ENCODE measurements at places on chromosomes 12 and 14. TPM values are rescaled to one million over a fixed set of nuclear protein-coding genes. Genes with fewer than 3 reads are reported as not detected.

DNA sequence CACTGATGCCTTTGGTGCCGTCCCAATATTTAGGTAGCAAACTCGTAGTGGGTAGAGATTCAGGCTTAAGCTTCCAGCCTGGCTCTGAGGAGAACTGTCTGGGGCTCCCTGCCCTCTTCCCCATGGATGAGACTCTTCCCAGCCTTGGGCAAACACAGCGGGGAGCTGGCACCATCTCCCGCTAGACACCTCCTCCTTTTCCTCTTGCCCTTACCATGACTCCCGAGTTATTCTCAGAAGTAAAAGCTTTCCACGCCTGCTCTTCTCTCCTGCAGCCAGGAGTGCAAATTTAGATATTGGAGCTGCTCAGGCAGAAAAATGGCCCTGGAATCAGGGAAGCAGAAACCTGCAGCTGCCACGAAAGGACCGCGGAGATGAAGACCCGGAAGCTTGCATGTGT lies 45.6 kb upstream of the RBM19 start:
- H3K36me3 ChIP-seq = no peaks in the 10 kb centered on the region
- no peak overlapping the region for H3K27ac ChIP-seq
- H3K4me3 ChIP-seq = no peak overlapping the region
- H3K27me3 ChIP-seq = peaks cover 8% of the 10 kb centered on the region
- no peak for DNase-seq
- no peaks in the 10 kb centered on the region for H3K4me1 ChIP-seq

- DNase-seq = peak; percentile 62
- H3K4me3 ChIP-seq = peak within 1 kb of the TSS; percentile 77
- H3K4me1 ChIP-seq = peaks cover 81% of the 10 kb centered on the region
- peak within 1 kb of the TSS; percentile 87 for H3K27ac ChIP-seq
- H3K27me3 ChIP-seq = no peaks in the 10 kb centered on the region
Measured at GRCh38 chr14:24310646-24311604, at the start of gene LTB4R. TSS of gene LTB4R (plus strand) at chr14:24311502. CDS start at chr14:24315652, 4,150 bp downstream.

DNA sequence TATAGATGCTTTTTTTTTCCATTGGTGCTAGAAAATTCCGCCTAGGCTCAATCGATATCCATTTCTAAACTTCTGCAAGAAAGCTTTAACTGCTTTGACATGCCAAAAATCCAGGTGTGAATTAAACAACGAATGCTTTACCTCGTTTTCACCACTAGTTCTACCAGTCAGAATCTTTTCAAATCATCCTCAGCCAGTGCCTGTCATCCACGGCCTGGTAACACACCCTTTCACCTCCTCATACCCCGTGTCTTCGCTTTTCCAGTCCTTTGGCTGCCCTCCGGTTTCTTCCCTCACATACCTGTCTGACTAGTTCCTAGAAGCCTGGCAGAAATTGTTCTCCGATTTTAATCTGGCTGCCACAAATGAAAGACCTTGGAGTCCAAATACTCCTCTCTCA lies 1.4 kb upstream of the PHC1 start:
- H3K36me3 ChIP-seq = no peaks in the 10 kb centered on the region
- H3K27ac ChIP-seq = no peak overlapping the region
- H3K27me3 ChIP-seq = peaks cover 2% of the 10 kb centered on the region
- peak; percentile 18 for DNase-seq

GRCh38 chr14:22549981-22550673 lies 38.9 kb downstream of the DAD1 start:
- peak; percentile 71 for DNase-seq
- H3K27me3 ChIP-seq = no peaks in the 10 kb centered on the region
- peak overlapping the region; percentile 68 for H3K4me3 ChIP-seq
- peak overlapping the region; percentile 94 for H3K27ac ChIP-seq
- peaks cover 92% of the 10 kb centered on the region for H3K4me1 ChIP-seq

DNA sequence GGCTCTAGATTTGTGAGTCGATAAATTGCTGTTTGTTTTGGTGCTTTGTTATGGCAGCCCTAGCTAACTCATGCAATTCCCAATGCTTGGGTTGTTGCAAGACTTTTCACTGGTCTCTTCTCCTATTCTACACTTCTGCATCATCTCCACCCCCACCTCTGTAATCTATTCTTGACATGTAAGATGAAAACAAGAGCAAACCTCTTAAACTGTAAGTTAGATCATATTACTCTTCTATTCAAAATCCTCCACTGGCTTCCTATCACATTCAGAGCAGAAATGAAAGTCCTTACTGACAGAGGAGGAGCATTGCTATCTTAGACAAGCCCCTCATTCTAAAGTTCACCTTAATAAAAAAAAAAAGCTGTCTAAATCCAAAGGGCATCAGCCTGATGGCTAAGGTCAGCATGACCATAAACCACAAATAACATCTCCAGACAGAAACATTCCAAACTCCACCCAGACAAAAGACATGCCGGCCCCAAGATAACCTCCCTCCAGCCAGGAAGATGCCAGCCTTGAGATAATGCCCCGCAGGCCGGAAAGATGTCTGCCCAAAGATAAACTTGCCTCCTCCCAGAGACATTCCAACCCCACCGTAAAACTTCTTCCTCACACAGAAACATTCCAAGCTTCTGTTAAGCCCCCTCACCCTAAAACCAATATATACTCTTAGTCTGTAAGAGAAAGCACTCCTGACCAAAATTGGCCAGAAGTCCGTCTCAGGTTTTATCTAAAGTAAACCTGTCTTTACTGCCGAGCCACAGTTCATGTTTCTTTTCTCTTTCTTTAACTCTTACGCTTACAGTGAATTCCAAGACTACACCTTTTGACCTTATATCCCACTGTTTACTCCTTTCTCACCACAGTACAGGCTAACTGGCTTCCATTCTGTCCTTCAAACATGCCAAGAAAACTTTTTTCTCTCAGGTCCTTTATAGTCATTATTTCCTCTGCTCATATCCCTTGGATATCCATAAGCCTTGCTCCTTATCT lies 308.9 kb downstream of the KCNH5 start:
- no peaks in the 10 kb centered on the region for H3K4me1 ChIP-seq
- H3K36me3 ChIP-seq = no peaks in the 10 kb centered on the region
- DNase-seq = no peak
- no peaks in the 10 kb centered on the region for H3K27me3 ChIP-seq
- no peak overlapping the region for H3K27ac ChIP-seq

The YLPM1 gene
- 72.4 TPM for total RNA-seq

GRCh38 chr14:28773861-28774691 lies 7.5 kb downstream of the FOXG1 start:
- DNase-seq = no peak
- H3K4me3 ChIP-seq = no peak overlapping the region
- H3K27ac ChIP-seq = peak overlapping the region; percentile 46
- no peaks in the 10 kb centered on the region for H3K36me3 ChIP-seq

The CHFR gene
- total RNA-seq = 88.9 TPM

DNA sequence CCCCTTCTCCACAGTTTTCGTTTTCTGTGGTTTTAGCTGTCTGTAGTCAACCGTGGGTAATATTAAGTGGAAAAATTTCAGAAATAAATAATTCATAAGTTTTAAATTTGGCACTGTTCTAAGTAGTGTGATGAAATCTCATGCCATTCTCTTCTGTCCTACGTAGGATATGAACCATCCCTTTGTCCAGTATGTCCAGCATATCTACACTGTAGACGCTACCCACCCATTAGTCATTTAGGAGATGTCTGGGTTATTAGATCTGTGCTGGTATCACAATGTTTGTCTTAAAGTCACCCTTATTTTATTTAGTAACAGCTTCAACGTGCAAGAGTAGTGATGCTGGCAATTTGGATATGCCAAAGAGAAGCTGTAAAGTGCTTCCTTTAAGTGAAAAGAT lies 44.7 kb downstream of the ATF7IP start:
- H3K4me1 ChIP-seq = peaks cover 56% of the 10 kb centered on the region
- H3K27ac ChIP-seq = no peak overlapping the region
- DNase-seq = no peak
- peaks cover 64% of the 10 kb centered on the region for H3K36me3 ChIP-seq

DNA sequence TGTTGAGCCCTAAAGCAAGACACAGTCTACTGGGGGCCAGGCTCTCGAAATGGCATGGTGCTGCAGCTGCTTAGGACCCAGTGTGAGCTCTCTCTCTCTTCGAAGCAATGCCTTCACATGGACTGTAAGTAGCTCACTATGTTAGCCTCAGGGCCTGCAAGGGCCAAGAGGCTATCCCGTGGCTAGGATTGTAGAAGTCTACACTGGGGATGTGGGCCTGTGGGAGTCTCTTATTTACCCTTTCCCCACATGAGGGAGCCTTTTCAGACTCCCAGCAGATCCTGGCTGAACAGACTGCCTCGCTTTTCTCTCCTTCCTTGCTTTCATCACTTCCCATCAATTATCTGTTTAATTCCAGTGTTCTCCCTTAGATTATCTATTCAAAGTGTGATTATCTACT lies 101.4 kb downstream of the GPR65 start:
- H3K27ac ChIP-seq = no peak overlapping the region
- H3K36me3 ChIP-seq = no peaks in the 10 kb centered on the region
- H3K4me1 ChIP-seq = no peaks in the 10 kb centered on the region
- no peak for DNase-seq

DNA sequence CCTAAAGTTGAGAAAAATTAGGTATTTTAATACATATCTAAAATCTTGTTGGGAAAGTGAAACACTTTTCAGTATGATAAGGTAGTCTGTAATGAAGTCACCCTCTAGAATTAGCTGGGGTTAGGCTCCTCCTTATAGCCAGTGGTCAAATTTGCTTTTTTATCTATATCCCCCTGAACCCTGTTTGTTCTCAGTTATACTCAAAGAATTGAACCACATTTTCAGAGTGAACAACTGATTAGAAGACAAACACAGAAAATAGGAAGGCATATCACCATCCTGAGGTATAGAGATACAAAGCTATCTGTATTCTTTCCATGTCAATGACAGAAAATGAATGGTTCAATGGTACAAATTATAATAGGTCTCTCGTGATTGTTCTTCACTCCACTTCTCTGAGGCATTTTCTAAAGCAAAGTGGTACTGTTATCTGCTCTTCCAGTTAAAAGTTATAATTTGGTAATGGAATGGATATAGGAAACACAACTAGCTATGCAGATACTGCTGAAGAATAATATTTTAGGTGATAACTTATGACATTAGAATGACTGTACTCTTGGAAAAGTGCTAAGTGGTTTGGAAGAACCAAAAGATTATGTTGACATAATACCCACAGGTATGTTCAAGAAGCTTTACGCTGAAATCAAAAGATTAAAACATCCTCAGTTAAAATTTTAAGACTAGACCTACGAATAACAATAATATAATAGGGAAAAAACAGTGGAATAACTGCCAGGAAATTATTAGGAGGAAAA lies 27.6 kb downstream of the WASHC3 start:
- no peak overlapping the region for H3K4me3 ChIP-seq
- H3K36me3 ChIP-seq = peaks cover 46% of the 10 kb centered on the region
- H3K4me1 ChIP-seq = no peaks in the 10 kb centered on the region
- no peak for DNase-seq

- H3K4me3 ChIP-seq = no peak overlapping the region
- H3K27ac ChIP-seq = no peak overlapping the region
- H3K27me3 ChIP-seq = no peaks in the 10 kb centered on the region
- H3K36me3 ChIP-seq = peaks cover 8% of the 10 kb centered on the region
Measured at GRCh38 chr12:26425587-26426260, 230.4 kb downstream of the SSPN start.

The TAS2R50 gene
- 0.60 TPM for total RNA-seq

The PLD4 gene
- total RNA-seq = not detected

DNA sequence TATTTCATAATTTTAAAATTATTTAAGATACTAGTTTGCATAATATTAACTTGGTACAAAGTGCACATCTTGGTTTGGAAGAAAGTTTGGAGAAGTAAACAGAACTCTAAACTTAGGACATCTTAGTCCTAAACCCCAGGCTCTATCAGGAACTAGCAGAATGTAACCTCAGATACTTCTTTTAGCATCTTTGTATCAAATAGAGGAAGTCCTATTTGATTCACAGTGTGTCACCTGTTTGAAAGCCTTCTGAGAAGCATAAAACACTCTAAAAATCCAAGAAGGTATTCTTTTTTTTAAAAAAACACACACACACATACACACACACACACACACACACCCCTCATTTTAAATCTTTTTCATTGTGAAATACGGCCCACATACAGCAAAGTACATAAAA lies 12.0 kb upstream of the RNU6-7 start:
- DNase-seq = no peak
- H3K27ac ChIP-seq = no peak overlapping the region
- H3K4me3 ChIP-seq = no peak overlapping the region
- no peaks in the 10 kb centered on the region for H3K27me3 ChIP-seq
- H3K36me3 ChIP-seq = peaks cover 3% of the 10 kb centered on the region
- H3K4me1 ChIP-seq = peaks cover 7% of the 10 kb centered on the region

- no peak overlapping the region for H3K27ac ChIP-seq
- H3K27me3 ChIP-seq = peaks cover 18% of the 10 kb centered on the region
- H3K4me1 ChIP-seq = no peaks in the 10 kb centered on the region
Measured at GRCh38 chr12:125202421-125202820, 137.2 kb downstream of the AACS start.

The FGF6 gene
- not detected for total RNA-seq

- H3K27ac ChIP-seq = peak overlapping the region; percentile 99
- H3K36me3 ChIP-seq = no peaks in the 10 kb centered on the region
- H3K4me3 ChIP-seq = peak overlapping the region; percentile 58
- H3K27me3 ChIP-seq = no peaks in the 10 kb centered on the region
- peaks cover 61% of the 10 kb centered on the region for H3K4me1 ChIP-seq
Measured at GRCh38 chr12:11545484-11546330, 103.8 kb upstream of the ETV6 start.

The SCN8A gene
- total RNA-seq = 0.52 TPM

DNA sequence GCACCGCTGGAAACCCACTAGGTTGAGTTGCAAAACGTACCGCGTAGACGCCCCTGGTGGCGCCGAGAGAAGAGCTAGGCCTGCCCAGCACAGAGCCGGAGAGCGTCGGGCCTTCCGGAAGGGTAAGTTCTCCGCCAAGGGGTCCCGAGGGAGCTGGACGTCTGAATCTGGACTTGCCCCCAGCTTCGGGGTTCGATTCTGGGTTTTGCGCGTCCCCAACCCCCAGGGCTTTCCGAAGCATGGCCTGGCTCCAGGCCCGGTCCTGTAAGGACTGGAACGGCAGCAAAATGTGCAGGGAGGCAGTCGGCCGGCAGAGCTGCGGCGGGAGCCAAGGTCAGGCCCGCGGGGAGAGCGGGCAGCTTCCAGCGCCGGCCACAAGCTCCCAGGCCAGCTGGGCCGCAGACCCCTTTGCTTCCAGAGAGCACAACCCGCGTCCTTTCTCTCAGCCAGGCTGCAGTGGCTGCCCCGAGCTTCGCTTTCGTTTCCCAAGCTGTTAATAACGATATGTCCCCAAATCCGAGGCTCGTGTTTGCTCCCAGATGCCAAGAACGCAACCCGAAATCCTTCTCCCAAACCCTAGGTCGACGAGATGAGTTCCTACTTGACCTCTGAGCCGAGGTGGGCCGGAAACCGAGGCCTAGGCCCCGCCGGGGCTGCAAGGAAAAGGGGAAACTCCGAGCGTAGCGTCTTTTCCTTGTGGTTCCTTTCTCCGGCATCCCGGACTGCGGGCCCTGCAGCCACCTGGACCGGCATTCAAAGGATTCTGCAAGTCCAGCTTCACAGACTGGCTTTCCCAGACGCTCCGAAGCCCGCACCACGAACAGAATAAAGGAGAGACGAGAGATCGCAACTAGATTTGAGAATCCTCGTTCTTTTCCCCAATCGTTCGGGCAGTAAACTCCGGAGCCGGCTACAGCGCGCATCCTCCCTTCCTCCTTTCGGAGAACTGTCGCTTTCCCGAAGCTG lies 3.2 kb upstream of the TBX5 start:
- H3K27me3 ChIP-seq = peaks cover 91% of the 10 kb centered on the region
- H3K4me3 ChIP-seq = peak overlapping the region; percentile 41
- H3K27ac ChIP-seq = peak overlapping the region; percentile 9
- H3K4me1 ChIP-seq = peaks cover 4% of the 10 kb centered on the region

The GNG2 gene
- 260 TPM for total RNA-seq
